GM23338 (cell line): ENCODE measurements at places on chromosomes 7 and 10. TPM values are rescaled to one million over a fixed set of nuclear protein-coding genes. Genes with fewer than 3 reads are reported as not detected.

GRCh38 chr7:66867198-66867790 lies 53.7 kb upstream of the TMEM248 start:
- H3K36me3 ChIP-seq, result no peaks in the 10 kb centered on the region
- H3K4me1 ChIP-seq, result peaks cover 21% of the 10 kb centered on the region
- no peaks in the 10 kb centered on the region for H3K27me3 ChIP-seq
- DNase-seq, result peak; percentile 27

DNA sequence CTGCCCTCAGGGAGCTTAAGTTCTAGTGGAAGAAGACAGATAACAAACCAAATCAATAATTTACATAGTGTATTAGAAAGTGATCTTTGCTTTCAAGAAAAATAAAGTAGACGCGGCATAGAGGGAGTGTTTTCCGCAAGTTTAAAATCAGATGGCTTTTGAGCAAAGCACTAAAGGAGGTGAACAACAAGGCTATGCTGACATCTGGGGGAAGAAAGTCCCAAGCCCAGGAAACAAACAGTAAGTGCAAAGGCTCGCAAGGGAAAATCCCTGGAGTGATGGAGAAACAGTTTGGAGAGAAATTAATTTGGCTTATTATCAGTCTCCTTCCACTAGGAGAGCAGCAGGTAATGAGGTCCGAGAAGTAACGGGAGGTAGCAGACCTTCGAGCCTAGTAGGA lies 1.9 kb upstream of the CNNM2 start:
- peaks cover 12% of the 10 kb centered on the region for H3K4me1 ChIP-seq
- DNase-seq, result no peak
- no peak overlapping the region for H3K27ac ChIP-seq
- H3K27me3 ChIP-seq, result peaks cover 22% of the 10 kb centered on the region

GRCh38 chr10:62029401-62029800 lies 127.9 kb downstream of the ARID5B start:
- H3K36me3 ChIP-seq, result no peaks in the 10 kb centered on the region
- DNase-seq, result no peak
- no peaks in the 10 kb centered on the region for H3K4me1 ChIP-seq

The STK31 gene
- total RNA-seq, result 0.31 and 0.43 TPM in 2 replicates

DNA sequence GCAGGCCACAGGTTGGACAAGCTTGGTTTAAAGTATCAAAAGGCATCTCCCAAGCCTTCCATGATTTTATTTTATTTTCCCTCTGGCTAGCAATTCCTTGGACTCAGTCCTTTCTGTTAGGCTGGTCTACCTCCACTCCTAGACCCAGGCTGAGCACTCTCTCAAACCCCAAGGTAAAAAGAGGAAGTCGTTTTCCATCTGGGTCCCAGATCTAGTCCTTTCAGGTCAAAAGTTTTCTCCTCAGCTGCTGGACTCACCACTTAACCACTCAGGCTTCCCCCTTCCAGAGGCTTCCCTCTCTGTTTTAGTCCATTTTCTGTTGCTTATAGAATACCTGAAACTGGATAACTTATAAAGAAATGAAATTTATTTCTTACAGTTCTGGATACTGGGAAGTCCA lies 252.3 kb upstream of the MKLN1 start:
- no peaks in the 10 kb centered on the region for H3K36me3 ChIP-seq
- H3K4me1 ChIP-seq, result peaks cover 13% of the 10 kb centered on the region
- no peaks in the 10 kb centered on the region for H3K27me3 ChIP-seq
- no peak for DNase-seq
- H3K27ac ChIP-seq, result no peak overlapping the region

The FGFR2 gene
- 82.5 and 106 TPM in 2 replicates for total RNA-seq

The KCNH2 gene
- 11.3 and 14.7 TPM in 2 replicates for total RNA-seq

The OR2A12 gene
- not detected in 2 replicates for total RNA-seq

The SYNPO2L gene
- 0.08 TPM in 1 of 2 replicates, not detected in the other for total RNA-seq

GRCh38 chr10:119246862-119247549 lies 39.6 kb downstream of the GRK5 start:
- H3K27ac ChIP-seq, result no peak overlapping the region
- peaks cover 13% of the 10 kb centered on the region for H3K4me1 ChIP-seq
- no peaks in the 10 kb centered on the region for H3K36me3 ChIP-seq
- H3K4me3 ChIP-seq, result no peak overlapping the region
- H3K27me3 ChIP-seq, result no peaks in the 10 kb centered on the region
- DNase-seq, result no peak
